CD4-positive, alpha-beta T cell treated with Interleukin-17A for 4 hours (primary cell): ENCODE measurements at places on chromosomes 2 and 18.
A peak's percentile ranks its signal among the peaks of the same experiment; 100 is the strongest.

DNA sequence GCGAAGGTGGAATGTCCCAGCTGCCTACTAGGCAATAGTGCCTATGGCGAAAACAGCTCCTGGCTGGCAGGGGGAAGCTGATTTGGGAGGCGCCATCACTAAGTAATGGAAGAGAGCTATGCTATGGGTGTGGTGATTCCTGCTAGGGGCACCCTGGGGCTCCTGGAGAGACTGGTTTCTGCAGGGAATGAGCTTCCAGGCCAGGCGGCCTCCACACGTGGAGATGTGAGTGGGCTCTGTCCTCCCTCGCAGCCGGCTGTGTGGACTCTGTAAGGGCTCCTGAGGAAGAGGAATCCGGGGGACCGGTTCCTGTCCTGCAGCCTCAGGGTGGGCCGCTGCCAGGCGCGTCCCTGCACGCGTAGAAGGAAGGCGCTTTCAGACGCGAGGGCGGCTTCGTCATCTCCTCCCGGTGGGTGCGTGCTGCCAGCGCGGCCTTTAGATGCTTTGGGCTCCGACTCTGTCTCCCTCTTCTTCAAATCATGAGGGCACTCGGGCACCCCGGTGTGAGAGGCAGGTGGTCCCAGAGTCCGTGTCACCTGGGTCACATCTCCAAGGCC lies 55.5 kb upstream of the ANKRD62 start:
- DNase-seq, result peak; percentile 14

GRCh38 chr2:14423145-14423906 lies 209.2 kb upstream of the LRATD1 start:
- no peak for DNase-seq

DNA sequence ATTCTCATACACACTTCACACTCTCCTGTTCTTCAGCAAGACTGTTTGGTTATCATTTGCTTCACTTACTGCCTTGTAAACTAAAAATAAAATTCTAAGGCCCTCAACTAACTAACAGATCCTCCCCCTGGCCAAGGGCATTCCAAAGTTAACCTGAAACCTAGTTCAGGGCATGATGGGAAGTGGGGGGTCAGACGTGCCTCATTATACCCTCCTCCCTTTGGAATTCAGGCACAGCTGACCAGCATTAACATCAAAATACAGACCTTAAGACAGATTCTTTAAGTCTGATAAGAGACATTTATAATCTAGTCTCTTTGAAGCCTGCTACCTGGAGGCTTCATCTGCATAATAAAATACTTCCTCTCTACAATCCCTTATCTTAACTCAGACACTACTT lies 221.0 kb downstream of the NOL4 start:
- DNase-seq, result no peak

DNA sequence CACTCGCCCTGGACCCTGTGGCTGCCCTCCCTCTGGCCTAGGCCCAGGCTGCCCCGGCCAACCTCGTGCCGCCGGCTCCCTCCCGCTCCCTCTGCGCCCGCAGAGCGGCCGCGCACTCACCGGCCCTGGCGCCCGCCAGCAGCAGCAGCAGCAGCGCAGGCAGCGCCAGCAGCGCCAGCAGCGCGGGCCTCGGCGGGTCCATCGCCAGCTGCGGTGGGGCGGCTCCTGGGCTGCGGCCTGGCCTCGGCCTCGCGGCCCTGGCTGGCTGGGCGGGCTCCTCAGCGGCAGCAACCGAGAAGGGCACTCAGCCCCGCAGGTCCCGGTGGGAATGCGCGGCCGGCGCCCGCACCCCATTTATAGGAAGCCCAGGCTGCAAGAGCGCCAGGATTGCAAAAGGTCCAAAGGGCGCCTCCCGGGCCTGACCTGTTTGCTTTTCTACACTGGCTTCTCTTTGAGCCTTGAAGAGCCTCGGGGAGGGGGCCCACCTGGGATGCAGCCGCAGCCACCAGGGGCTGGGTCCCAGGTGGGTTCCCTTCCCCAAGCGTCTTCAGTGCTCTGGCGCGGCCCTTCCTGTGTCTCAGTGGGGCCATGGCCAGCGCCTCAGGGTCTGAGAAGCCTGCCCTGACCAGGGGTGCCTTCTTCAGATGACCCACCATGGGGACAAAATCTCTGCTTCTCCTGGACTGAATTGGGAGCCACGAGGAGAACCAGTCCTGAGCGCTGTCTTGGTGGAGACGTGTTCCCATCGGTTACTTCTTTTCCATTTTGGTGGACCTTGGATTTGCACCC lies at the start of gene APOB:
Gene APOB, minus strand, starts transcription at position 330 of the 789 bp plus-strand sequence. Its CDS starts 128 bp downstream, at position 202.
- DNase-seq, result no peak

GRCh38 chr2:181196401-181196800 lies 216.0 kb downstream of the UBE2E3 start:
- DNase-seq, result no peak
